ENCODE measurements at places on chromosomes 3 and 15. TPM values are rescaled to one million over a fixed set of nuclear protein-coding genes. Genes with fewer than 3 reads are reported as not detected.

GRCh38 chr3:106425026-106425425 is 556.2 kb upstream of the CBLB start:
- no peak for DNase-seq
- no peaks in the 10 kb centered on the region for H3K27me3 ChIP-seq

GRCh38 chr3:45607790-45608189 is 13.2 kb downstream of the LIMD1 start:
- H3K36me3 ChIP-seq, result peaks cover 12% of the 10 kb centered on the region
- peaks cover 30% of the 10 kb centered on the region for H3K4me1 ChIP-seq

DNA sequence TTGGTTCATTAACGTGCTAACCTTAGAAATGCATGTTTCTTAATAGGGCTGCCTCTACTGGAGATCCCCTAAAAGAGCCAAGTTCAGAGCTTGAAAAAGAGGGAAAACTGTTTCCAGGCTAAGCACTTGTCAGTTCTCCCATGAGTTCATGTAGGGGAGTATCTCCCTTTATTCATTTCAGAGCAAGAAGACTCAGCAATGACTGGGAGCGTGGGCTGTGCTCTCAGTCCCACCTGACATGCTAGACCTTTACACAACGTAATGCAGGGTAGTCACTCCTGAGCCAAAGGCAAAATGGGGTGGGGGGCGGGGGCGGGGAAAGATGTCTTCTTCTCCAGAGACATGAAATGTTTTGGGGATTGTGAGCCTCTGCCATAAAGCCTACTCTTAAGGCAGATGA is 420.1 kb upstream of the MCTP2 start:
- no peak overlapping the region for H3K4me3 ChIP-seq
- H3K27me3 ChIP-seq, result no peaks in the 10 kb centered on the region
- no peak overlapping the region for H3K27ac ChIP-seq
- H3K4me1 ChIP-seq, result no peaks in the 10 kb centered on the region
- H3K36me3 ChIP-seq, result no peaks in the 10 kb centered on the region

GRCh38 chr15:68417897-68418296 is 14.1 kb downstream of the ITGA11 start:
- no peak for DNase-seq
- H3K36me3 ChIP-seq, result no peaks in the 10 kb centered on the region
- H3K27ac ChIP-seq, result no peak overlapping the region
- no peaks in the 10 kb centered on the region for H3K27me3 ChIP-seq

- no peak overlapping the region for H3K27ac ChIP-seq
- no peaks in the 10 kb centered on the region for H3K27me3 ChIP-seq
- no peak for DNase-seq
- no peaks in the 10 kb centered on the region for H3K4me1 ChIP-seq
Observed at GRCh38 chr3:42730706-42731420, 28.3 kb upstream of the HHATL start.

- H3K4me3 ChIP-seq, result no peak overlapping the region
- H3K36me3 ChIP-seq, result no peaks in the 10 kb centered on the region
- H3K27me3 ChIP-seq, result no peaks in the 10 kb centered on the region
- no peak for DNase-seq
- no peaks in the 10 kb centered on the region for H3K4me1 ChIP-seq
Observed at GRCh38 chr3:54476891-54477290, 354.5 kb downstream of the CACNA2D3 start.

Gene PARP15
- 2.9 TPM for total RNA-seq

- no peak overlapping the region for H3K27ac ChIP-seq
- H3K4me3 ChIP-seq, result no peak overlapping the region
- no peaks in the 10 kb centered on the region for H3K27me3 ChIP-seq
- no peaks in the 10 kb centered on the region for H3K36me3 ChIP-seq
- no peak for DNase-seq
- H3K4me1 ChIP-seq, result no peaks in the 10 kb centered on the region
Observed at GRCh38 chr3:110767156-110767555, 304.5 kb upstream of the NECTIN3 start.
